ENCODE measurements at places on chromosomes 2 and 18.

GRCh38 chr2:7601990-7602389 is 684.8 kb downstream of the RNF144A start:
- DNase-seq = no peak

DNA sequence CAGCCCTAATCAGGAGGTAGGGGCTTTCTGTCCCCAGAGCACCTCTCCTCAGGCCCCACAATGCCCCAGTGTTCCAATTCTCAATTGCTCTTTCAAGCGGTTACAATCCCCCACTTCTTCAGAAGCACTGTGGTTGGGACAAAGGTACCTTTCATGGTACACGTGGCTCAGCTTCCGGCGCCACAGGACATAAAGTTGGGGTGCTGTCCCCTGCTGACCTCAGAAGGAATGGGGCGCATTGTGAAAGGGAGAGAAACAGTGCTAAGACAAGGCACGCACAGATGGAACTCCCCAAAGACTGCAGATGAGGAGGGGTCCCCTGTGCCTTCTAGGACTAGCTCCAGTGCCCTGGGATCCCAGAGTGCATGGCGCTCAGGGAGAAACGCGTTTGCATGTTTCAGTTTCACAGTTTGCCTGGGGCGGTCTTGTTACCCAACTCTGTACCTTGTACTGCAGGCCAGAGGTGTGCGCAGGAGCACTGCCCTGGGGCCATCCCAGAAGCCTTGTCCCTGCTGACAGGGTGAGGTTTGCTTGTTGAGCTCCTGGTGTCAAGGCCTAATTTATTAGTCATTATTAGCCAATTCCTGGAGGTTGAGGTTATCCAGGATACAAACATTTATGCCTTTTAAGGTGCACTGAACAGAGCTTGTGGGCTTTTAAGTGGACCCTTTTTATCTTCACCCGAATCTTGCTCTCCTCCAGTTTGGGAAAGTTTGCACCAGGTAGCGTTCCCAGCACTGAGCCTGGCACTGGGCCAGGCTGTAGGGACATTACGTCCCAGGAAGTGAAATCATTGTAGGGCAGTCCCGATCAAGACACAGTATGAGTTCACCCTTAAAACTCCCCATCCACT is 7.6 kb downstream of the CNDP1 start:
- no peak for DNase-seq

- DNase-seq = no peak
These were observed 323.4 kb upstream of the EPHA4 start for GRCh38 chr2:221895366-221896121.

GRCh38 chr18:35343488-35343935 is 708 bp downstream of the ZNF24 start:
- peak; percentile 1 for DNase-seq

GRCh38 chr2:66525606-66526005 is 90.7 kb downstream of the MEIS1 start:
- no peak for DNase-seq

DNA sequence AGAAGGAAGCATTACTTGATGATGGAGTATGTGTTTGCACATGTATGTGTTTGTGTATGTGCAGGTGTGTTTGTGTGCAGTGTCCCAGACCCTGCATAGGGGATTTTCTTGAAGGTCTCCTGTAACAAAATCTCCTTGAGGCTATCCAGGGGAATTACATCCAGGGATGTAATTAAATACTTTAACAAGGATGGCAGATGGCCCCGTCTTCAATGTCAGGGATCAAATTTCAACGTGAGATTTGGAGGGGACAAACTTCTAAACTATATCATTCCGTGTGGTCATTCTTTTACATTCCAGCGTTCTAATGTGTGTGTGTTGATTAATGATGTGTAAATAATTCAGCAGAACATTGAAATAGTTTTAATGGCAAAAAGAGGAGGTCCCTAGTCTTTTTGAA is 3.3 kb downstream of the UGT1A9 start:
- no peak for DNase-seq

- no peak for DNase-seq
These were observed 73.8 kb upstream of the EML6 start for GRCh38 chr2:54649633-54650032.

- no peak for DNase-seq
These were observed 154.0 kb upstream of the SMIM21 start for GRCh38 chr18:75581336-75582131.

GRCh38 chr2:152609699-152610098 is 107.6 kb downstream of the PRPF40A start:
- no peak for DNase-seq

- no peak for DNase-seq
These were observed 15.2 kb downstream of the PAX8 start for GRCh38 chr2:113263546-113263945.

DNA sequence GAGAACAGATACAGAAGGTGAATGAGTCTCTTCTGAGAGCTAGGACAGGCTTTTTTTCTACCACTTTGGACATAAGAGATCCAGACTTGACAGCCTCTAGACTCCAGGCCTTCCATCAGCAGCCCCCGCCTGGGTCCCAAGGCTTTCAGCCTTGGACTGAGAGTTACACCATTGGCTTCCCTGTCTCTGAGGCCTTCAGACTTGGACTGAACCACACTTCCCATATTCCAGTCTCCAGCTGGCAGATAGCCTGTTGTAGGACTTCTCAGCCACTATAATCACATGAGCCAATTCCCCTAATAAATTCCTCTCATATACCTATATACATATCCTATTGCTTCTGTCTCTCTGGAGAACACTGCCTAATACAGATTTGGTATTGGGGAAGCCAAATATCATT is 128.2 kb downstream of the MCFD2 start:
- DNase-seq = no peak

DNA sequence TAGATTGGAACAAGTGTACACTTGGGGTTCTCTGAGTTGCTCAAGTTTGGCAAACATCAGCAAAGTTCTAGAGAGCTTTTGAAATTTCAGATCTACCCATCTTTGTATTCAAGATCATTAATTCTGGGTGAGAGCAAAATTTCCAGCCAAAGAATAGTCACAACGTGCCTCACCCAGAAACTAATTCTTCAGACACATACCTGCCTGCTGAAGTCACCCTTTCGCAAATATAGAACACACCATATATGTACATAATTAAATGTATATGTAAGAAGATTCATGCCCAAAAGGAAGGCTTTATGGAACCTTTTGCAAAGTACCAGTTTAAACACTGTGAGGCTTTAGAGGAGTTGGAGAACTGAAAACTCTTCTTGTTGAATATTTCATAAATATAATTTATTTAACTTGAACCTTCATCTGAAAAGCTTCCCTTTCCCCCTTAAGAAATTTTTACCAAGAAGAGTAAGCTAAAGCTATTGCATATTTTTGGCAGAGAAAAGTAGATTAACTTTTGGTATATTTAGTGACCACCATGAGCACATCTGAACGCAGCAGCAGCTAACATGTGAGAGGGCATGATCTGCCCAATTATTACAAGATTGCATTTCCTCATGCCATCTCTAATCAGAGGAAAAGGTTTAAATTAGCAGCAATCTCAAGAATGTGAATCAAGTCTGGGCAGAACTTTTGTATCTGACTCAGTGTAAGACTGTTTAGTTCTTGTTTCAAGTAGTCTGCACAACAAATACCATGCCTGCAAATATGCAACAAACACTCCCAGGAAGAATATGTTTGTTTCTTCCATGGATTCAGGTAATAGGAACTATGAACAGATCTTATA is 8.2 kb downstream of the RND3 start:
- DNase-seq = no peak

DNA sequence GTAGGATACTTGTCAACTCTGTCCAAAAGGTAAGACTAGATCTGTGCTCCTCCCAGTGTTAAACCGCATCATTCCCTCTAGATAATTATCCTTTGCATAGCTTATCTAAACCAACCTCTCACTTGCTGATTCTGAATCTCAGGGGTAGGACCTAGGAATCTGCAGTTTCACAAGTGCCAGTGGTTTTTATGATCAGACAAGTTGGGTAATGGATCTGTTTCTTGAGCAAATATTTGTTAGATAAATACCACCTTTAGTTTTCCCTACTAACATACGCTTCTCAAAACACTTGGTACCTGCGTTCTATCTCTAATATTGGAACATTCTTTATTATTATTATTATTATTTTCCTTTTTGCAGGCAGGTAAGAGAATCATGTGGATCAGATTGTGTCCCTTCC is 439.9 kb downstream of the PTPRM start:
- DNase-seq = no peak

DNA sequence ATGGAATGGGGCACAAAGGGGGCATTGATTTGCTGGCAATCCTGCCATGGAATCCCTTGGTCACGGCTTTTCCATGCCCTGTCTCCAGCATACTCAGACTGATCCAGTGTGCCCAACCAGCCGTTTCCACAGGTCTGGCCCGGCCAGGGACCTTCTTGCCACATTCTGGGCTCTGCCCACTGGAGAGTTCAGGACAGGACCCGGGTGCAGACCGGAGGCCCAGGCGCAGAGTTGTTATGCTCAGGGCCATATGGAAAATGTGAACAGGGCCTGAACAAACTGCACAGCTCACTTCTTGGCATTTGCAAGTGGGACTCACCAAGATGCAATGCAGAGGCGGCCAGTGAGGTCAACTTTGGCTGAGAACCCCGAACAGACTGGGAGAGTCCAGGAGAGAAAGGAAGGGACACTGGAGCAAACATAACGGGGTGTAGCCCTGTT is 15.6 kb upstream of the ASAP2 start:
- no peak for DNase-seq

DNA sequence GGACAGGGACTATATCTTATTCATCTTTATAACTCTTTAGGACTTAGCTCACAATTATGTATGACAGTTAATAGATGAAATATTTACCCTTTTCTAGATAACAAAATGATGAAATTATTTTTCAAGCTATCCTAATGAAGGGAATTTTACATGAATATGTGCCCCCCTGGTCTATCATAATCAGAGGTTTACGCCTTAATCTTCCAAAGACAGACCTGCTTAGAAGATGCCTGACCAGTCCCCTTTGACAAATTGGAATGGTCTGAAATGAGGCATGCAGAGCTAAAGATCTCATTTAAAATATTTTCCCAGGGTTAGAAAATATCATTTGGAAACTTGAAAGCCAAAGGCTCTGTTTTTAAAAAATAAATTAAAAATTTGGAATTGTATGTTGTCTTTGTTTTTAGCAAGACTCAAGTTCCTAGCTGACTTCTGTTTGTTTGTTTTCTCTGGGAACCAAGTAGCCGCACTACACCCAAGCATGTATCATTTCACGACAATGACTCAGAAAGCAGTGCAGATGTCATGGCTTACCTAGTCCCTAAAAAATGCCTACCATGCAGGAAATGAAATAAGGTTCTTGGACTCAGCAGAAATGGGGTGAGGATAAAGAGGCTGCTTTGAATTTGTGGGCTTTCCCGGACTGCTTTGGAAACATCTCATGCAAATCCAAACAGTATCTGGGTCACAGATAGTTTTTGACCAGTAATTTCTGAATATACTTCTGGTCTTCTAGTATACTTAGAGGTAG is 162.1 kb downstream of the ZEB2 start:
- DNase-seq = peak; percentile 97

GRCh38 chr2:177204417-177204816 is 8.2 kb upstream of the HNRNPA3 start:
- no peak for DNase-seq

DNA sequence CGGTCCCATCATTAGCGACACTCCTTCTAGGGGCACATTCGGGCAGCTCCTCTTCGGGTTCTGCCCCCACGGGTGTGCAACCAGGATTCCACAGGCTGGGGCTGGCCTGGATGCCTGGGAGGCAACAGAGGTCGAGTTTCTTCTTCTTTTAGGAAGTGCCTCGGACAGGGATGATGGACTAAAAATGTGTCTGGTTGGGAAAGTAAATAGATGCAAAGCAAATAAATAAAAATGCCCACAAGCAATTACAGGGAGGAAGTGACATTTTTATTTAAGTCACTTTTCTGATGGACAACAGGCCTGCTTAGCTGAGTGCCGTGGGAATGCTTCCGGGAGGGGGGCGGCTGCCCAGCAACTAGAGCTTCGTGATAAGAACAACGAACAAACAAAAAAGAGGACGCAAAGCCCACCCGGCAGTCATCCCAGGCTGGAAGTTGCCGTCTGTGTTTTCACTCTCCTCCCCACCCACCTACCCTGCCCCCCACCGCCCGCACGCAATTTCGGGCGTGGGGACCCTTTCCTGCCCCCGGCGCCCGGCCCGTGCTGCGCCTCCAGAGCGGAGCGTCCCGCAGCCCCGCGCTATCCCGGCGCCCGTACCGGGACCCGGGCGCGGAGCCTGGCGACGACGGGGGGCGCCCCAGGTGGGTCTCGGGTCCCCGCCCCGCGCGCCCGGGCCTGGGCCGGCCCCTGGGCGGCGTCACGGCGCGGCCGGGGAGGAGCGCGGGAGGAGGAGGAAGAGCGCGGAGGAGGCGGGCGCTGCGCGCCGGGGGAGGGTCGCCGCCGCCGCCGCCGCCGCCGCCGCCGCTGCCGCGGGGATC is 412 bp upstream of the NCK2 start:
- DNase-seq = peak; percentile 73

DNA sequence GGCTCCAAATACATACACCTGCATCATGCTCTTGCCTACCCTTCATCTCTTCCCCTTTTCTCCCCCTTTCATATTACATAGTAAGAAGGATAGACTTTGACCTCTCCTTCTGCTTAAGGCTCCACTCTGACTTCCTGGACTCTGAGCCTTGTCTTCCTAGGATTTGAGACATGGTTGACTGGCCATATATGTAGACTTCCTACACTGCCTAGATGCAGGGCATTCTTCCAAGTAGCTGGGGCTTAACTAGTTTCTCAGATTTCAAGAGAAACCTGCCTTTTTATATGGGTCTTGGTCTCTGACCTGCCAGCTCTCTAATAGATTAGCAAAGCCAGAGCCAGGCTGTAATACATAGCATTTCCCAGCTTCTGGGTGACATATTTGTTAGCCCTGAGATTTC is 35.4 kb upstream of the CYP26B1 start:
- no peak for DNase-seq

GRCh38 chr2:59184276-59185020 is 943.3 kb upstream of the FANCL start:
- no peak for DNase-seq

GRCh38 chr2:17058772-17059402 is 393.3 kb upstream of the CYRIA start:
- no peak for DNase-seq

DNA sequence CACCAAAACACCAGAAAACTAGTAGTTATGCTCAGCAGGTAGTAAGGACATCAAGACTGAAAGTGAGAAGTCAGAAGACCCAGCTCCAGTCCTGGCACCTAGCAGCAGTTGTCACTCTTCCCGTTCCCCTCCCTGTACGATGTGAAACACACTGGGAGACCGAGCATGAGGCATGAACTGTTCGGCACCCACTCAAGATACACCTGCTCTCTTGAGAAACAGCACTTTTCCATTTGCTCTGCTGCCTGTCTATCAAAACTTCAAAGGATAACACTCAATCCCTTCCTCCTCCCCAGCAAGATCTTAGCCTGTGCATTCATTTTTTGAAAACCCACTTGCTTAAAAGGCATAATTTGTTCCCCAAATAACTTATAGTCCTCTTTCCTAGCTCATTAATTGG is 123.9 kb downstream of the PLEKHM3 start:
- DNase-seq = no peak
